ENCODE measurements at places on chromosomes 12 and 14. TPM values are rescaled to one million over a fixed set of nuclear protein-coding genes. Genes with fewer than 3 reads are reported as not detected.

CLEC12A gene
- total RNA-seq: 1.6 TPM

GRCh38 chr12:1864456-1864855, 44.1 kb downstream of the LRTM2 start:
- no peak for DNase-seq

NPFF gene
- not detected for total RNA-seq

DNA sequence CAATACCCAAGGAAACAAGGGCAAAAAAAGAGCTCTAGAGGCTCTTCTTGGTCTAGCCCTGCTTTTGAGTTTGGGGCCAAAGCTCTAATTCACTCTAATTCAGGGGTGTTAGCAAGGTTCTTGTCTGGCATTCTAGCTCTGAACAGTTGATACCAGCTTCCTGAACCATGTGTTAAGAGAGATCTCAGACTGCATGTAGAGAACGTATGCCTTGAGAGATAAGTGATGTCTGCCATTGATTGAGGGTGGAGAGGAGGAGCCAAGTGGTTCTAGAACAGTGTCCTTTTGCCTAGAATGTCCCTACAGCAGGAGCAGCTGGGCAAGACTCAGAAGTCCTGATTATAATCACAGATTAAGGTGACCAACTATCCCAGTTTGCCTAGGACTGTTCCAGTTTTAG, 18.2 kb upstream of the POC1B start:
- no peak for DNase-seq

- DNase-seq: no peak
Measured at GRCh38 chr14:64758691-64759554, 54.7 kb downstream of the PLEKHG3 start.

DNA sequence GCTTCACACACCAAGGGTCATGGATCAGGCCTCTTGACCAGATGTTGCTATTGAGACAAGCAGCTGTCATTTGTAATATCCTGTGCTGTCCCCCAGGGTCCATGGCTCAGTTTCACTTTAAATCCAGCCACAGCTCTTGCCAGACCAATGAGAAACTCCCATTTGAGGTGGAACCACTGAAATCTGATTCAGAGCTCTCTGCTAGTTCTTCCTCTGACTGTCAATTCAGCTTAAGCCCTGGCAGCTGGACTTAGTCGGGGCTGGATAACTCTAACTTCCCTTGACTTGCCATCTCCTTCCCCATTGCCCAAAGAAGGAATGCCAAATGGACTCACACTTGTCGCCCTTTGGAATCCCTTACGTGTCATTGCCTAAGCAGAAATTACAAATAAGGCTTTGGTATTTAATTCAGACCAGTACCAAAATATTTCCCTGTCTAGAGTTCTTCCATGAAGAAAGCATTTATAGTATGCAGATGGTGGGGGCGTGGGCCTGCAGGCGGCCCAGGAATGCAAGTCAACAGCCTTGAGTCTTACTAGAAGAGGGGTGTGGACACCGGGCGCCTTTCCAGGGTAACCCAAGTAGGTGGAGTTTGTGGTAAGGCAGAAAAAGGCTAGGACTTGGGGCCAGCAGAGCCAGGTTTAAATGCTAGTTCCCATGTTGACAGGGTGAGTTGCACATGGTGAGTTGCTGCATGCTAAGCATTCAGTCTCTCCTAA, 96.9 kb upstream of the TMPO start:
- DNase-seq: no peak

ACSM4 gene
- total RNA-seq: not detected

- peak; percentile 62 for DNase-seq
Measured at GRCh38 chr12:71684081-71684480, 1.8 kb upstream of the TMEM19 start.

DNA sequence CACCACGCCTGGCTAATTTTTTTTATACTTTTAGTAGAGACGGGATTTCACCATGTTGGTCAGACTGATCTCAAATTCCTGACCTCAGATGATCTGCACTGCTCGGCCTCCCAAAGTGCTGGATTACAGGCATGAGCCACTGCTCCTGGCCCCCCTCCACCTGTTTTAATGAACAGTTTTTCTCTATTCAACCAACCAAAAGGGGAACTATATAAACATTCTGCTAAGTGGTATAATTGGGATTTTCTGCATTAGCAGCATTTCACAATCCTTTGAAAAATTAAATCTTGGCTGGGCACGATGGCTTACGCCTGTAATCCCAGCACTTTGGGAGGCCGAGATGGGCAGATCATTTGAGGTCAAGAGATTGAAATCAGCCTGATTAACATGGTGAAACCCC, 44.8 kb downstream of the KNTC1 start:
- no peak for DNase-seq

PTPN6 gene
- 403 TPM for total RNA-seq

RERG gene
- total RNA-seq: under 0.01 TPM

CCND2 gene
- 160 TPM for total RNA-seq

DNA sequence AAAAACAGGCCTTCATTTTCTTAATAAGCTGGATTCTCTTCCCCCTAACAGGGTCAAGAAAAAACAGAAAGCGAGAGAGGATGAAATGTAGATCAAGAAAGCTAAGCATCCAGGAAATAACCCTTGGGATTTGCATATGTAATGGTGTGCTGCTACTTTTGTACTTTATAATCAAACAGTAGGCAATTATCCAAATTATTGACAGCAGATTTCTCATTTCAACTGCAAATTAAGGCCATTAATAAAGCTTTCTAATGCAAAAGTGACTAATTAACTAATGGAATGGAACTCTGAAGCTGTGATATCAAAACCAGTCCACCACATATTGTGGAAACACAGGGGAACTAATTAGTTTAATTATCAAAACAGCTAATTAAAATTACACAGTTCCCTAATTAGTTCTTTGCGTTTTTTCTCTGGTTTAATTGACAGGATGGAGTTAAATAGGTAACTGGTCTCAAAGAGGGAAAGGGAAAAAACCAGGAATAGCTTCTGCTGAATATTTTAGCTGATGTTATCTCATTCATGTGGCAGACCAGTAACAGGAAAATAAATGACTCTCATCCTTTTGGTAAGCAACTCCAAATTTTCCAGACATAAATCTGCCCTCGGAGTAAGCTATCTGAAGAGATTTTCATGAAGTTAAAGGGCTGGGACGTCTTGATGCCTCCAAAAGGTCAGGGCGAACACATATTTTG, 182.7 kb upstream of the LMO3 start:
- DNase-seq: no peak

GRCh38 chr12:107369679-107370078, 276.3 kb upstream of the CRY1 start:
- DNase-seq: no peak

DNA sequence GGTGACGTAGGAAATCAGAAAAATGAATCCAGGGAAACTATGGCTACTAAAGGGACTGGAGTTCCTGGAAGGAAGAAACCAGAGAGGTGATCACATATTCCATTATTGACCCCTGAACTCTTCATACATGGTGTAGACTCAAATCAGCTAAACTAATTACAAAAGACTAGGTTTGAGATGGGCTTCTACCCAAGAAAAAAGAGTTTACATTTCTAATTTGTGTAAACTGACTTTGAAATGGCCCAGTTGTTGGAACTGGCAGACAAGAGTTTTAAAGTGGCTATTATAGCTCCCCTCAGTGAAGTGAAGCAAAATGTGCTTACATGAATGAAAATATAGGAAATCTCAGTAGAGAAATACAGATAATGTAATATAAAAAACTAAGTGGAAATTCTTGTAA, 1619.4 kb upstream of the SEL1L start:
- no peak for DNase-seq

AVPR1A gene
- 0.27 TPM for total RNA-seq

SSPN gene
- total RNA-seq: 5.9 TPM

- no peak for DNase-seq
Measured at GRCh38 chr14:95765051-95765450, 51.1 kb upstream of the TCL1A start.

GRCh38 chr12:105640761-105641160, 310.3 kb downstream of the C12orf75 start:
- no peak for DNase-seq

CCDC177 gene
- total RNA-seq: under 0.01 TPM

DNA sequence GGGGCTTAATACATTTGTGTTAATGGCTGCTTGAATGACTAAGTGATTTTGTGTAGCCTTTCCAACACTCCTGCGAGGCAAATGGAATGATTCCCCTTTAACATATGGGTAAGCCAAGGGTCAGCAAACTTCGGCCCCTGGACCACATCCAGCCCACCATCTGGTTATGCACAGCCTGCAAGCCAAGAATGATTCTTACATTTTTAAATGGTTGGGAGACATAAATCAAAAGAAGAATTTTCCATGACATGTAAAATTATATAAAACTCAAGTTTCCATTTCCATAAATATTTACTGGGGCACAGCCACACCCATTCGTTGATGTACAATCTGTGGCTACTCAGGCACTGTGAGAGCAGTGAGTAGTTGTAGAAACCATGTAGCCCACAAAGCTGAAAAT, 9.0 kb downstream of the SLC8B1 start:
- no peak for DNase-seq

GRCh38 chr14:92688434-92689375, 59.7 kb downstream of the LGMN start:
- DNase-seq: no peak

- DNase-seq: no peak
Measured at GRCh38 chr12:75476071-75476470, 4.5 kb upstream of the GLIPR1 start.

IAPP gene
- total RNA-seq: not detected

EPYC gene
- not detected for total RNA-seq

- DNase-seq: no peak
Measured at GRCh38 chr12:116338064-116338846, 60.8 kb upstream of the MED13L start.

RAPGEF3 gene
- 15.6 TPM for total RNA-seq

GLRX5 gene
- 15.1 TPM for total RNA-seq

IFI27L1 gene
- total RNA-seq: 14.8 TPM

- no peak for DNase-seq
Measured at GRCh38 chr12:107533218-107533617, 152.4 kb upstream of the PWP1 start.

IRAK3 gene
- 28.3 TPM for total RNA-seq

- no peak for DNase-seq
Measured at GRCh38 chr14:92973261-92973797, 50.4 kb downstream of the CHGA start.

DNA sequence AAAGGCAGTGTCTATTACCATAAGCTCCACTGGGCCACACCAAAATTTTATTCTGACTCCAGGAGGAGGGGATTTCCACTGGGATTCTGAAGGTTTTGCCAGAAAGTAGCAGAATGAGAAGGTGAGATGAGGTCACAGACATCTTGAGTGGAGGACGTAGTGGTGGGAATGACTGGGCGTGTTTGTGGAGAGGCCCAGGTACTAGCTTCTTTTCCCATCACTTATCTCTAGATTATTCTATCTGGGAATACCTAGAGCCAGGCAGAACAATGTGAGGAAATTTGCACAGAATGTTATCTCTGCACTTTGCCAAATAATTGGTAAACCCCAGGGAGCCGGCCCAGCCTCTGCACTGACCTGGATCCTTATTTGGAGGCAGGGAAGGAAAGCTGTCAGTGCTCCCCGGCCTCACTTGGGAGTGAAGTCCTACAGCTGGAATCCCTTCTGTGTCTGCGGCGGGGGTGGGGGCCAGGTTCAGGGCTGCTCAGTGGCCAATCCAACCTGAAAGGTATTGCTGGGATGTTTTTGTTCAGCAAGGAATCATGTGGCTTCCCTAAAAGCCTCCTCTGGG, 129.4 kb downstream of the C12orf75 start:
- no peak for DNase-seq

DNA sequence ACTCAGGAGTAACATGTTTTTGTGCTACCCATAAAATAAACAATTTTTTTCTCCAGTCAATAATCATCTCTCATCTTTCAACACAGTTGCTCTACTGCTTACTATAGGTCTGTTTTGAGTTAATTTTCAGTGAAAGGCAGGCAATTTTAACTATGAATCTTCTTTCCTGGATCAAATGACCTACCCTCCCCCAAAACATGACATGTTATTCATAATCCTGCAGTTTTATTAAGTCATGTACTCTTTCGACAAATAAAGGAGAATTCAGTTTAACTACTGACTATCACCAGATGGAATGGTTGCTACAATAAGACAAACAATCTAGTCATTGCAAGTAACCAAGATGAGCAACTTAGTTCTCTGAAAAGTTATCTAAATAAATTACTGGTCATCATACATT, 106.0 kb upstream of the FAR2 start:
- DNase-seq: no peak

GRCh38 chr12:24231298-24231697, 281.8 kb upstream of the SOX5 start:
- DNase-seq: no peak

DNA sequence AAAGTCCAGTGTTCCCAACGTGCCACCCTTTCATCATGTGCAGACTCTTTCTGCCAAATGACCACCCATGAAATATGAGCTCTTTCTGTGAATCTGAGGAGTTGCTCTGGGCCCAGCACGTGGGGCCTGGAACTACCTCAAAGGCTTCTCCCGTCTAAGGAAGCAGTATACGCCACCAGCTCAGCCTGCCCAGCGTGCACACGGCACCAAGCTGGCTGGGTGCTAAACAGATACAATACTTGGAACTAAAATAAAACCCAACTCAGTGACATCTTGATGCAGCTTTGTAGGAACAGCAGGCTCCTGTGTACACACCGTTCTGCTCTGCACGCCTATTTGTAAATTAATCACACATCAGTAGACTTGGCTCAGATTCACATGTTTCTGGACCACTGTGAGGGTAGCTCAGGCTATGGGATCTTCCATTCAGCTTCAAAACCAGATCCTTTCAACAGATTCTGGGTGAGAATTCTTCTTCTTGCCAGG, 74.8 kb downstream of the ARL6IP4 start:
- no peak for DNase-seq

EVL gene
- total RNA-seq: 102 TPM

TSHR gene
- not detected for total RNA-seq

GPR137C gene
- total RNA-seq: 0.27 TPM

- DNase-seq: peak; percentile 51
Measured at GRCh38 chr12:21656905-21657325, 727 bp downstream of the LDHB start.

DNA sequence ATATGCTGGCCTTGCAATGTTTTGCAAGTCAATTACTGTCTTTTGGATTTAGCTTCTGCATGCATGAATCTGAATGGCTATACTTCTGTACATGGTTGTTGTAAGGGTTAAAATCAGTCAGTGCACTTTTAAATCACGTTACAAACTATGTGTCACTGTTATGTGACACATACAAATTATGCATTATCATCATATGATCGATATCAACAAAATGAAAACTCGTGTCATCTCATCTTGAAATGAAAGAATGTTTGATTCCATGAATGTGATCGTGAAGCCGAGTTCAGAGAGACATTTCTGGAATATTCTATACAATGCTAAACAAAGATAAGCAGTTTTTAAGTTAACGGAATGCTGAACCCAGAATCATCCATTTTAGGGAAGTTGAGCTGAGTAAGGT, 116.5 kb downstream of the HMGA2 start:
- no peak for DNase-seq

DNA sequence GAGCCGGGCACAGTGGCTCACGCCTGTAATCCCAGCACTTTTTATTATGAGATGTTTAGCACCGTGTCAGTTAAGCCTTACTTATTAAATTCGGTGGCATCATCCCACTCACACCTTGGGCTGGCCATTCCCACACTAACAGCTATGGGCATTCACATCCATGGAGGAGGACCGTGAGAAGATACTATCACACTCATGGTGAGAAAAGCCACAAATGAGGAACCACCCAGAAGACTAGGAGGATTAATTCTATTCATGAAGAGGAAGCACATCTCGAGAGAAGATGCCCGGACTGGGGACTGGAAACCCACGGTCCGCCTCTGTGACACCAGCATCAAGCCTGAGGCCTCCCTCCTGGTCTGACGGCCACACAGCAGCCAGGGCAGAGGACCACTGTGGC, 4.9 kb downstream of the CDC42BPB start:
- DNase-seq: no peak

GRCh38 chr12:6909421-6910145, 4.8 kb upstream of the ENO2 start:
- DNase-seq: no peak

WDR20 gene
- total RNA-seq: 16.4 TPM

TMEM63C gene
- total RNA-seq: 0.27 TPM

Measured in hematopoietic multipotent progenitor cell (in vitro differentiated cells).